ENCODE measurements at places on chromosomes 5 and 9.

DNA sequence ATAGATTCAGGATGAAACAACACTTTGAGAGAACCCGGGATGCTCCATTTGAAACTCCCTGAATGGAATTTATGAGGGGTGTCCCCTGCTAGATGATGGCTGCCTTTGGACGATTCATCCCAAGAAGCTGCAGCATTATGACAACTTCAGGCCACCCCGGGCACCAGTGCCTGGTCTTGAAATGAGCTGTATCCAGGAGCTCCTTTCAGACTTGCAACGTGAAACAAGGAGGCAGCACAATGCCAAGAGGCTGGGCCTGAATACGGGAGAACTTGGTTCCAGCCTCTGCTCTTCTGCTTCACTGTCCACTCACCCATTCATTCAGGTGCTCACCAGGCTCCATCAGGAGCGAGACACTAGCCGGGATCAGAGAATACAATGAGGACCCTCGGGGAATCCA is 78.3 kb downstream of the STK10 start:
- DNase-seq, result peak; percentile 13

- no peak for DNase-seq
Measured at GRCh38 chr5:122415030-122415800, 103.2 kb downstream of the SNCAIP start.

DNA sequence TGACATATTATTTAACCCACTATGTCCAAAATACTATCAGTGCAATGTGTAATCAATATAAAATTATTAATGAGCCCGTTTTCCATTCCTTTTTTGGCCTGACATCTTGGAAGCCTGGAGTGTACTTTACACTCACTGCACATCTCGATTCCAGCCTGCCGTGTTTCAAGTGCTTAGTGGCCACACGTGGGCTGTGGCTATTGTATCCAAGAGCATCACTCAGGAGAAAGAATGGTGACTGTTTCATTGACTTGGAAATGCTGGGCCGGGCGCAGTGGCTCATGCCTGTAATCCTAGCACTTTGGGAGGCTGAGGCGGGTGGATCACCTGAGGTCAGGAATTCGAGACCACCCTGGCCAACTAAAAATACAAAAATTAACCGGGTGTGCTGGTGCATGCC is 54.5 kb downstream of the CFAP77 start:
- no peak for DNase-seq

DNA sequence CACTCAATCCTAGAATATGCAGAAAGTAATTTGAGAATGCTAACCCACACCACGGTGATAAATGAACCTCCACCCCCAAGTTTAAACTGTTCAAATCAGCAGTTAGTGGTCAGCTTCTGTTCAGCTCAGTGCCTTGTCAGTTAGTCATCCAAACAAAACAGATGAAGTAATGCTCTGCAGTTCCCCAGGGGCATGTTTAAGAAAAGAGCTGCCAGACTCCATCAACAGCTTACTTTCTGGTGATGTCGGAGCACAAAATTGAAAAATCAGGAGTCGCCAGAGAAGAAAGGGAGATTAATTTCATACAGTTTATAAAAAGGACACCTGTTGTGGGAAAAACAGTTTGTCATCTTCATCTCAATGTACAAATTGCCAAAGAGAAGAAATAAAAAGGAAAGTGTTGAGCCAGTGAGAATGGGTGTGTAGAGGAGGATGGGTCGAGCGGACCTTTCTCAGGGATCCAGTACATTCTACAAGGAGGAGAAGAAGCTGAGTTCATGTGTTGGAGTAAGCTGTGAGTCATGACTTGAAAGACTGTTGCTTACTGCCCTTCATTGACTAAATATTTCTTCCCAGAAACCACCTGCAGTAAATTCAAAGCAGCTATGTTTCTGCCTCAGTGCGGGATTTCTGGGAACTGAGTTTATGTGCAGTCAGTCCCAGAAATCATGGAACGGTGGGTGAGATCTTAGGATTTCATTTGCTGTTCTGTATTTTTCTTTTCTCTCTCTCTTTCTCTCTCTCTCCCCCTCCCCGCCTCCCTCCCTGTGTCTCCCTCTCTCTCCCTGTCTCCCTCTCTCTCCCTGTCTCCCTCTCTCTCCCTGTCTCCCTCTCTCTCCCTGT is 13.7 kb downstream of the TRIO start:
- no peak for DNase-seq

- no peak for DNase-seq
Measured at GRCh38 chr5:40518485-40518917, 161.2 kb upstream of the PTGER4 start.

DNA sequence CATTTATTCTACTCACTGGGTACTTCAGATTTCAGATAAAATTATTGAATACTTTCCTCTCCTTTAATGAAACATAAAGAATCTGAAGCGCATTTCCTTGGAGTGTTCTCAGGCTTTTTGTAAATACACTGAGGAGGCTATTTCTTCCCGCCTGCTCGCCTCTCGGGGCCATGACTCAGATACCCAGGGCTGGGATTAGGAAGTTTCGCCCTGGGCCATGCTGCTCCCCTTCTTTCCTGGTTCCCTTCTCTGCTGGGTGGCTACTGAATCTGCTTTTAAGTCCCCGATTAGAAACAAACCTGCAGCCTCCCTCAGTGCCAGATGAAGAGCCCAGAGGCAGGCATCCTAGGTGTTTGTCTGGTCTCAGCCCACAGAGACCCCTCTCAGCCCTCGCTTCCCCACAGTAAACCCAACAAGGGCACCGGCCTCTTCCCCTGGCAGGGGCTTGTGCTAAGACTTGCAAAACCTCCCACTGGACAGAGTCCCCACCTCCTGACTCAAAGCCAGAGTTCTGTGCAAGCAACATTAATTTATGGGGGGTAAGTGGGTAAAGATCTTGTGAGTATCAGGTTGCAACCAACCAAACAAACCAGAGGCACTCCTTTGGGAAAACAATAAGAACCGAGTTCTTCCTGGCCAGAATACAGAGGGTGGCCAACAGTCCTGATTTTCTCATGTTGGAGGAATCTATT is 30.7 kb upstream of the IRX1 start:
- DNase-seq, result no peak

DNA sequence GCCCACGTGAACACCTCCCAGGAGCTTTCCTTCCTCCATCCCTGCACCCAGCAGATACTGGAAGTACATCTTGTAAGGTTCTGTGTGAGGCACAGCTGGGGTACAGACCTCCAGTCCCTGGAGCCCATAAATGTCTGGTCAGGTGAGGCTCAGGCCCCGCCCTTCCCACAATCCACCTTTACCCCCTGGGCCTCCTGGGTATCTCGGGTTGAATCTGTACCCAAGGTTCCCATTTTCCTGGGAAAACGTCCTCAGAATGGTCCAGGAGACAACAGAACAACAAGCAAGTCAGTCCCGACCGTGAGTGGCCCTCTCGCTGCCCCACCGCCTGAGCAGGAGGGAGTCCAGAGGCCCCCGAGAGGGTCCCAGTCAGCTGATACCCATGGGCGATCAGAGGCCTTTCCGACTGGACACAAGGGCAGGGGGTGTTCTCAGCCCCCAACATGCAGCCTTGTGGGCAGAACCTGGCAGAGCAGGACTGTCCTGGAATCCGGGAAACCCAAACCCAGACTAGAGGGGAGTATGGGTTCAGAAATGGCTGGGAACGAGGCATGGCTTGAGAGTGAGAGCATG is 4.3 kb downstream of the SPATA31E1 start:
- no peak for DNase-seq

GRCh38 chr9:36906492-36906891 is 127.6 kb downstream of the PAX5 start:
- DNase-seq, result no peak

DNA sequence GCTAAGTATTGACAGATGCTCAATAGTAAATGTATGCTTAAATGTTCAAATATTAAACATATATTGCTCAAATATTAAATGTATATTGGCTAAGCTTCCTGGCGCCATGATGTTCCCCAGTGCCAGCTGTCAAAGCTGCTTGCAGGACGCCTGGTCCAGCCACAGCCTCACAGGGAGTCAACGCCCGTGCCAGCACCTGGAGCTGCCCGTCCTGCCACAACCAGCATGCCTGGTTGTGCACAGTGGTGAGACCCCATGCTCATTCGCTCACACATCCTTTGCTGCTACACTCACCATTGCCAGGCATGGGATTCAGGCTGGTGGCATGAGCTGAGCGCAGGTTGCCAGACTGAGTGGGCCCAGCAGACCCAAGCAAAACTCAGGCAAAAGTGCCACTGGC is 926.9 kb upstream of the EDIL3 start:
- DNase-seq, result no peak

GRCh38 chr9:121865060-121865459 is 213.6 kb downstream of the DAB2IP start:
- DNase-seq, result no peak

DNA sequence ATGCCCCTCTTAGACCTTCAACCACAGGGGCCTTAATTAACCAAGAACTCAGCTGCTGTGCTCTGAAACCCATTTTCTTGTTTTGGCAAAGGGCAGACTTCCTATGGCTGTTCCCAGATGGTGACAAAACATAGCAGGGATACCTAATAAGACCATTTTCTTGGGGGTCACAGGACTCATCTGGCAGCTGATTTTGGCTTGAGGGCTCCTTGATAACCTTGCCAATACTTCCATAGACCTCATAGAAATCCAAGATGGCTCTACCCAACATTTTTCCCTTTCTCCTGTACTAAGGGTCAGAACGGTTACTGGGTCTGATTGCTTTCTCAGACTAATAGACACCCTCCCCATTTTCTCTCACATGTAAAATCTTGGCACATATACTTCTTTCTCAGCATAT is 757.7 kb upstream of the SEMA6A start:
- no peak for DNase-seq

- no peak for DNase-seq
Measured at GRCh38 chr5:54013556-54014194, 296.7 kb downstream of the ARL15 start.

DNA sequence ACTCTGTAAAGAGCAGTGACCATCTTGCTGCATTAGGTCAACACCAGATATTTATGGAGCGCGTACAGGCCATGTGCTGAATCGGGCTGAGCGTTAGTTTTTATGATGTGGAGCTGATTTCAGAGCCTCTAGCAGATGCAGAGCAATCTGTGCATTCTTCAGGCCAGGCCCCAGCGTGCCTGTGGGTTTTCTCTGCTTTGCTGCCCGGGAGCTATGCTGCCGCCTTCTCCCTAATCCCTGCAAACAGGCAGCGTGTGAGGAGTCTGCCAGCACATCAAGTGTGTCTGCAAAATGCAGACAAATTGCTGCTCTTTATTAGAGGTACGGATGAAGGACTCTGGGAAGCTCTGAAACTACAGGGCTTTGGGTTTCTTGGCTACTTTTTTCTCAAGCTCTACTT is 170.0 kb downstream of the NTRK2 start:
- DNase-seq, result peak; percentile 72

DNA sequence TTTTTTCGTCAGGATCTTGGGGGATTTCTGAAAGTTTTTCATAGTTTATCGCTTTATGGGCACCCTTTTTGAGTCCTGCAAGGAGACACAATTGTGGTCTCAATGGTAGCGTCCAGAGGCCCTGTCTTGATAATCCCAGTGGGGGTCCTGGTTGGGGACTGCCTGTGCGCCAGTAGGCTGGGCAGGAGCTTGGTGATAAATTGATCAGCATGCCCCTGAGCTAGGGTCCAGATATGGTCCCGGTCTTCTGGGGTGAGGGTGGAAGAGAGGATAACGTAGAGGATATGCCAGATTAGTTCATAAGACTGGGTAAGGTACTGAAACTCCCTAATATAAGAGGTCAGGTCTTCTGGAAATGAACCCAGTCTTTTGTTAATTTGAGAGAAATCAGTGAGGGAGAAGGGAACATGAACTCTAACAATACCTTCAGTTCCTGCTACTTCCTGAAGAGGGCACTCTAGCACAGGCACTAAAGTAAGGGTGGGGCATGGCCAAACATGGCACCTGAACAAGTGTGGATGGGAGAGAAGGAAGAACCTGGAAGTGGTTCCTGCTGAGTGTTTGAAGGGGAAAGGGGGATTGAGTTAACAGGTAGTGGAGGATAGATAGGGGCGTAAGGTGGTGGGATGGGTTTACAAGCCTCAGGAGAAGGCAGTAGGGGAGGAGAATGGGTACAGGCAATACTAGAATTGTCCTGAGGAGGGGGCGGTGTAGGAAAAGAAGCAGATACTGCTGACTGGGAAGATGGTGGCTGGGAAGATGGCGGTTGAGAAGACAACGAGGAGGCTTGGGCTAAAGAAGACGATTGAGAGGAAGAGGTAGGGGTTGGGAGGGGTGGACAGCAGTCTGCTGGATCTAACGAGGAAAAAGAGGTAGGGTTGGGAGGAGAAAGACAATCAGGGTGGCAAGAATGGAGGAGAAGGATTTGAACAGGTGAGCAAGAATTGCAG is 33.8 kb upstream of the ANXA2R start:
- DNase-seq, result no peak

DNA sequence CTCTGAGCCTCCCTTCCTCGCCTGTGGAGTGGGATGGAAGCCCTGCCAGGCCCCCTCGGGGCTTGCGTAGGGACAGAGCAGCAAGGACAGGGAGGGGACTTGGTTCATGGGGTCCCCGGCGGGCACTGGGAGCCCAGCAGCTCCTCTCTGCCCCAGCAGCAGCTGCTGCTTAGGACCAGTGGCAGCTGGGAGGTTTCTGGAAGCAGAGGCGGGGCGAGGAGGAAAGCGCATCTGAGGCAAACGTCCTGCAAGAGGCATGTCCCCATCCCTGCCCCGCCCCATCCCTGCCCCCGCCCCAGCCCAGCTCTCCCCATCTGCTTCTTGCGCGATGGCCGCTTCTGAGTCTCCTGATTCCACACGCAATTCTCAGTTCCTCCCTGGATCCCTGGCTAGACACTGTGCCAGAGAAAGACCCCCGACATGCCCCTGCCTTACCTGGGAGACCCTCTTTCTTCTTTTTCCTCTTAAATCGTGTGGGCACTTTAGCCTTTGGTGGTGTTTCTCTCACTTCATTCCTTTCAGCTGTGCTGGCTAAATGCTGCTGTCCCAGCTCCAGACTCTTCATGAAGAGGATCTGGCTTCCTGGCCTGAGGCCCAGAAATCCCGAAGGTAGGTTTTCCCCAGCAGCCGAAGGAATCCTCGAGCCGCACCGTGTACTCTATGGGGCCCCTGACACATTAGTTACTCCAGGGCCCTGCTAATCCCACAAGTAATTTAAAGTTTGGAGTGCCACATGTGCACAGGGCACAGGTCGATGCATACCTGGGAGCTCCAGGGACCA is 4.4 kb upstream of the OR2S2 start:
- DNase-seq, result peak; percentile 83

DNA sequence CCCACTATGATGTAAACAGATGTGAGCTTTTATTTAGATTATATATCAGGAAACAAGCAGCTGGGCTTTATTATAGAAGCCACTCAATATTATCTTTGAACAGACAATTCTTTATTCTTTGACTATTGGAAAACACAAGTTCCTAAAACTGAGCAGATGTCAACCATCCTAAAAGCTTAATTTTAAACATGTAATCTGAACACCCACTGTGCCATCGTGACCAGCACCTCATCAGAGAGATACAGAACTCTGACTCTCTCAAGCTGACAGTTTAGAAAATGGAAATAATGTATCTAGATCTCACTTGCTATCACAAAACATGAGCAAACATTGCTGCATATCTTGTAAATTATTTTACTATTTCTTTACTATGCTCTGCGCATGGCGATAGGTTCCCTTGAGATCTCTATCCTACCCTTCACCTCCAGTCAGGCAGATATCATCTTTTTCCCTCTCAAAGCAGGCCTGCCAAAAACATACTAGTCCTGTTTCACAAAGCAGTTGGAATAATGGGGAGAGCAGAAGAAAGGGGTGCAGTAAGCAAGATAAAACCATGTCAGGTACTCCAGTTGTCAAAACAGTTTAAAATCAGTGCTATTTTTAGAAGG is 151.0 kb downstream of the KIAA0825 start:
- DNase-seq, result no peak

- DNase-seq, result no peak
Measured at GRCh38 chr9:79565245-79565644, 6.5 kb upstream of the TLE4 start.

GRCh38 chr9:128903871-128904620 is 16.7 kb upstream of the PHYHD1 start:
- no peak for DNase-seq

Measured in posterior cingulate gyrus (tissue), 11 donors.